NCI-H1436 (cell line): ENCODE measurements at places on chromosomes 7 and 10.
A peak's percentile ranks its signal among the peaks of the same experiment; 100 is the strongest.

- no peak for DNase-seq
Observed at GRCh38 chr7:48042216-48042615, 6.9 kb downstream of the C7orf57 start.

DNA sequence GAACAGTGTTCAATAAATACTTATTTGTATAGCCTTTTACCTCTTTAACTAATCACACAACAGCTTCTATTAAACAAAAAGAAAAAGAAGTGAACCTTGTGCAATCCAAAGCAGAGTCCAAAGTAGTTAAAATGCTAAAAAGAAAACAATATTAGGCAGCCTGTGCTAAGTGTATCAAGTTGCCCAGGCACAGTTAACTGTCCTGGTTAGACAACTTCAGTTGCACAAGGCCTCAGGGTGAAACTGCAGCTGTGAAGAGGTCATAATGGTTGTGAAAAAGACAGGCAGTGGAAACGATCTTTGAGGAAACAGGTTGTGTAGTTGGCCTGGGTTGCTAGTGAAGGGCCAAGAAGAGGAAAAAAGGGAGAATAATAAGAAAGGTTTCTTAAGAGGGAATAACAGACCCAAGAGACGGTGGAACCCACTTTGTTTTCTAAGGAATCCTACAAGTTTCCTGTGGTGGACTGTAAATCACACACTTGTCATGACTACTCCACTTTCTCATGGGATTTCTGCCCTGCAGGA lies 6.0 kb upstream of the CROT start:
- DNase-seq = no peak

- DNase-seq = no peak
Observed at GRCh38 chr10:101305320-101306241, 48.4 kb upstream of the BTRC start.

- no peak for DNase-seq
Observed at GRCh38 chr10:91022924-91023699, 102.2 kb upstream of the ANKRD1 start.

DNA sequence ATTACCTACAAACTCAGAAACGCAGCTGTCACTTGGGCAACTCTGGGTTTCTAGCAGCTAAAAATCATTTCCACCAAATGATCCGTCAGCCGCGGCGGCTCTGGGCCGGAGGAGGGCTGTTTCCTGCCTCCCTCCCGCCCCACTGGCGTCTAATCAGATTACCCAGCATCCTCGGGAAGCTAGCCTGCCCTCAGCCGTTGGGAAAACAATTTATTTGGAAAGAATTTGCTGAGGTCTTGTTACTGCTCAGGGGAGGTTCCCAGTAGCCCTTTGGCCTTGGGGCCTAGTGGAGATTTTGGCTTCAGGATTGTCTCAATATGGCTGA lies 65.0 kb upstream of the ADGRA1 start:
- no peak for DNase-seq

- no peak for DNase-seq
Observed at GRCh38 chr7:121875203-121875602, 2.2 kb downstream of the PTPRZ1 start.

- DNase-seq = no peak
Observed at GRCh38 chr10:44334621-44335184, 50.2 kb downstream of the CXCL12 start.

DNA sequence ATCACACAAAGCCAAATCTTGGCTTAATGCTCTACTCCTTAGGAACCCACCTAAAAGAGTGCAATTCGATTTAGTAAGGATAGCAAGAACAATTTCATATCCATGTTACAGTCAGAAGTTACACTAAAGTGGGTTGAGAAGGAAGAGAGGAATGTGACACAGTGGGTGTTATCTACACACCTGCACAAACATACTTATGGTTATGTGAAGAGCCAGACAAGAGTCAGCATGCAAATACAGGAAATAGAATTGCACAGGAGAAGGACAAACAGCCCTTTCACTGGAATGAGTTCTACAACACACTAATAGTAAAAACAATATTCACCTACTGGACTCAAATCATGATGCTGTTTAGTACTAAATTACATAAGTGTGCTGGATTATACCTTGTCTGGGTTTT lies 262.8 kb downstream of the DGKB start:
- no peak for DNase-seq

DNA sequence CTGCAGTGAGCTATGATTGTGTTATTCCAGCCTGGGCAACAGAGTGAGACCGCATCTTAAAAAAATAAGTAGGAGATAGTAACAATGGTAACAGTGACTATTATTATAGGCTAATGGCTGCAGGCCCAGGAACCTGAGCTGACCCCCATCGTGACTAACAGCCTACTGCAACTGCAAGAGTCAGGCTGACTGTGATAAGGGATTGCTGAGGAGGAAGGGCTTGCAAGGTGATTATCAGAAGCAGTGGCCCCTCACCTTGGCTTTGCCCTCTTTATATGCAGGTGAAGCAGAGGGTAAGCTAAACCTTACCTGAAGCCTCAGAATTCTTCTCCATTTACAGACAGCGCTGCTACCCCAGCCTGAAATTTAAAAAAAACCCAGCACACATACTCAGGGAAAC lies 83.9 kb upstream of the SDK1 start:
- no peak for DNase-seq

DNA sequence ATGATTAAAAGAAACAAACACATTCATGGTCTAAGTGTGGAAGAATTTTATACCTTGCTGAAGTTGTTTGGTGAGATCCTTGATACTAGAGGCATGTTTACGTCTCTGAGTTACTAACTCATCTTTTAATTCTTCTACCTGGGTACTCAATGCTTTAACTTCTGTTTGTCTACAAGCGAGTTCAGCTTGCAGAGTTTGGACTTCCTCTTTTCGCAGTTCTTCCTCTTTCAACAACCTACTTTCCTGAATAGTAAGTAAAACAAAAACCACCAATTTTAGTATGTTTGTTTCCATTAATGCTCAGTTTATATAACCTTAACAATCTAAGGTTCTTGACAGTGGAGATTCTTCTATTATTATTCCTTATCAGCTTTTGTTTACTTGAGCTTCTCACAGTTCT lies 42.9 kb downstream of the CCDC186 start:
- no peak for DNase-seq

DNA sequence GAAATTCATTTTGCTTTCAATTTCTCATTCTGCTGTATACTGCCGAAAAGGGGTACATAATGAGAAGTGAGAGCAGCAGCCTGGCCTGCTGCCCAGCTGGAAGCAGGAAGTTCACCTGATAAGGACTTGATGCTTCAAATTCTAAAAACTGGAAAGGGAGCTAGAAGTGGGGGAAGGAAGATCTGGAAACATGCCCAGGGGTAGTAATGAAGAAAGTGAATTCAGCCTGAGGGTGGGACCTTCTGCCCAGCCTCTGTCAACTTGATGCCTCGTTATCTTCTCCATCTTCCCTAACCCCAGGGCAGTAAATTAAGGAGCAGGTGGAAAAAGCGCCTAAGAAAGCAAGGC lies 69.4 kb downstream of the ARMH3 start:
- no peak for DNase-seq

DNA sequence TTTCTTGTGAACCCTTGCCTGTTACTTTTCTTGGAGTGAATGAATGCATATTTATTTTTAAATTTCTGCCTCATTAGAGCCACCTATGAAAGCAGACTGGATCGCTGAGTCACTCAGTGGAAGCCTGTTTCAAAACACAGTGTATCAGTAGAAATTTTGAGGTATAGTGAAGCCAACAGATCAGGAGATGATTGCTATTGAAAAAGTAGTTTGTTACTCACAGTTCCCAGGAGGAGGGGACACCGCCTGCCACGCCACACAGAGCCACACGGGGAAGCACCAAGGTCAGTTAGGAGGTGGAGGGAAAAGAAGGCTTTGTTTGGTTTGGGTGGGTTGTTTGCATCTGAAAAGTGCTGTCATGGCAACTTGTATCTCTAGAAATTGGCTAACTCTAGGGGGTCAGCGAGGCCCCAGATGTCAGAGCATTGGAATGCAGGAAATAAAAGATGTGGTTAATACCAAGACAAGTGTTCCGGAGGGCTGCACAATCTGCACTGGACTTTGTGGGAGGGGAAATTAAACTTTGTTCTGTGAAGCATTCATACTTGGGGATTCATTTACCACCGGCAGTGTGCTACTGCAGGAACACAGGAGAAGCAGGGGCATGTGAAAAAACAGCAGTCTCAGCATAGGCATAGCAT lies 106.4 kb upstream of the SDK1 start:
- no peak for DNase-seq

DNA sequence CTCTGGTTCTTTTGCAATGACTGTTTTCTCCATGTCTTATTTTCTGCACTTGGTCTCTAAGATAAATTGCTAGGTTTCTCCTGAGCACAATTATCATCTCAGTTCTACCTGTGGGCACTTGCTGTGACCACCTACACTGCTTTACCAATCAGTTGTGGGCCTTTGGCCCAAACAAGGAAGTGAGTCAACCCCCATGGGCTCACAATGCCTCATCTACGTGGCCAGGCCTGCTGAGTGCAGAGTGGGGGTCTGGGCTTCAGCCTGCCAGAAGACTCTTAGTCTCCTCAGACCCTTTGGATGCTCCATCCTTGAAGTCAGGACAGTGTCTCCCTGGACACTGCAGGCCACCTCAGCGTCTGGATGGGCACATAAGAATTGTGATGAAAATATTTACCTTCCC lies 20.3 kb downstream of the SCART1 start:
- no peak for DNase-seq

DNA sequence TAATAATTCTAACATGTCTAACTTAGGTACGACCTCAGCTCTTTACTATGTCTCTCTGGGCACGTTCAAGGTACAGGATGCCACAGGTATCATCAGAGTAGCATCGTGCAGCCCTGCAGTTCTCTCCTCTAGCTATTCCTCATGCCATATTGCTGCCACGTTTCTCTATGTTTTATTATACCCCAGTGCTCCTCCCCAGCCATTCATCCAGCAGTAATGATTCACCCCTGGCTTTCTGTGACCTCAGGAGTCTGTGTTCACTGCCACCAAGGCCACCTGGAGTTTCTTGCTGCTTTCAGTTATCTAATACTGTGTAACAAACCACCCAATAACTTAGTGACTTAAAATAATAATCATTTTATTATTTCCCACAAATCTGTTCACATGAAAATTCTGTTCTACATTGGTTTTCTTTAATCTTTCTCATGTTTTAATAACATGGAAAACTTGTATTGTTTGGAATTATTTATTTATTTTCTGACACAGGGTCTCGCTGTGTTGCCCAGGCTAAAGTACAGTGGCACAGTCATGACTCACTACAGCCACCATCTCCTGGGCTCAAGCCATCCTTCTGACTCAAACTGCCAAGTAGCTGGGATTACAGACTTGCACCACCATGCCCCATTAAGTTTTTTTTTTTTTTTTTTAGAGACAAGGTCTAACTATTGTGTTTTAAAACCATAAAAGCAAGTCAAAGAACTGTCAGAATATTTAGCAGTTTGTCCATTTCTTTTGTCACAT lies 21.8 kb downstream of the REEP3 start:
- DNase-seq = no peak

GRCh38 chr7:36188266-36188665 lies 35.2 kb downstream of the EEPD1 start:
- no peak for DNase-seq

- peak; percentile 21 for DNase-seq
Observed at GRCh38 chr7:56083150-56083785, 9.5 kb downstream of the PHKG1 start.

- no peak for DNase-seq
Observed at GRCh38 chr10:42482411-42482810, 156.0 kb downstream of the ZNF33B start.

GRCh38 chr7:50632561-50633413 lies 67.6 kb upstream of the DDC start:
- DNase-seq = peak; percentile 30

DNA sequence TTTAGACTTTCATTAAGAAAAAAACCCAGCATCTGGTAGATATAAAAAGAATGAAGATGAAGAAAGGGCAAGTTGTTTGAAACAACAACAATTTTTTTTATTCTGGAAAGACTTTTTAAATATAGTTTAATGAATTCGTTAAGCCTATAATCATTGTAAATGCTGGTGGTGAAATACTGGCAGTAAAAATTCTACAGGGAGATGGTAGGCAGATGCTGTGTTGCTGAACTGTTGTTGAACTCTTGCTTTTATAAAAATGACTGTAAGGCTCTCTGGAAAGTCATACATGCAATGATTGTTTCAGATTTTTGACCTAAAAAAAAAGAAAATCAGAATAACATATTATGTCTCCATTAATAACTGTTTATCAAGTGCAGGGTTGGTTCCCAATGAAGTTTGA lies 39.0 kb downstream of the SCIN start:
- no peak for DNase-seq

DNA sequence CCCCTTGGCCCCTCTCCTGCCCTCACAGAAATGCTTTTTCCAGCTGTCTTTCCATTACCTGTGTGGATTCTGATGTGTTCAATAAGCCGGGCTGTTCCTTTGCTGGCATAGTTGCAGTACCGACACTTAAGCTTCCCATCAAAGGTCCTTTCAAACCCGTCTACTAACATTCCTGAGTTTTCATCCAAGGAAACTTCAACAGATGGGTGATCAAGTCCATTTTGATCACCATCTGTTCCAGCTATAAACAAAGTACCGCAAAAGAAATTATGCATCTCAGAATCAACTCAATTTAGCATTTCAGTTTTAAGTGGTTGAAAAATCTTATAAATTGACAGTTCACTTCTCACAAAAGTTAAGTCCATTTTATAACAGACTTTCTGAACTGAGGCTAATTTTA lies 12.7 kb downstream of the IKZF5 start:
- no peak for DNase-seq

DNA sequence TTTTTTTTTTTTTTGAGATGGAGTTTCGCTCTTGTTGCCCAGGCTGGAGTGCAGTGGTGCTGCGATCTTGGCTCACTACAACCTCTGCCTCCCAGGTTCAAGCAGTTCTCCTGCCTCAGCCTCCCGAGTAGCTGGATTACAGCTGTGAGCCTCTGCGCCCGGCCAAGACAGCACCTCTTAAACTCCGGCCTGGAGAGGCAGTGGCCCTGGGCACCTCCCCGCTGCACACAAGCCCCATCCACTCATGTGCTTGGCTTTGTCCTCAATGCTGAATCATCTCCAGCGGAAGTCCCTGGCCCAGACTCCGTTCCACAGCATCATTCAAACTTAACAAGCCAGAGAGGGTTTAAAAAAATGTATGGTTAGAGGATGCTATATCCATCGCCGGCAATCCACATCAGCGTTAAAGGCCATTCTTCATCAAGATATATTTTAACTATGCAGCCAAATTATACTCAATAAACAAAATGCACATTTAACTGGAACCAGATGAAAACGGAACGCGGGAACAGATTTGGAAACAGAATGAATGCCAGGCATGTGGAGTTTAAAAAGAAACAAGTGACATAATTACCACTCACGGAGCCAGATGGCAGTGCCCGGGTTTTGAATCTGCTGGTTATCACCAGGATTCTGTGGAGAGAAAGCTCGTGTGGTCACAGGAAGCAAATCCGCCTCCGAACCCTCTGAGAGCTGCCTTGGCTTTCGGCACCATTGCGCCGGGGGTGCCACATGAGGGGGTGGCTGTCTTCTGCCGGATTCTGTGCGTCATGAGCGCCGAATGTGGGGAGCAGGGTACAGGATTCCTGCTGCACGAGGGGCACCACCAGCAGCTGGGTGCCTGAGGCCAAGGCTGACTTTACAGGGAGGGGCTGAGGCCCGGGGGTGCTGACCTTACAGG lies 45.6 kb upstream of the CFAP46 start:
- no peak for DNase-seq
